ENCODE measurements at places on chromosomes 3 and 15. TPM values are rescaled to one million over a fixed set of nuclear protein-coding genes. Genes with fewer than 3 reads are reported as not detected.

Gene DNAH12
- 0.21 TPM for total RNA-seq

Gene GRM7
- total RNA-seq = not detected

Gene MESP2
- total RNA-seq = 0.72 TPM

Gene CA12
- 0.49 TPM for total RNA-seq

Gene CD86
- total RNA-seq = 12.9 TPM

DNA sequence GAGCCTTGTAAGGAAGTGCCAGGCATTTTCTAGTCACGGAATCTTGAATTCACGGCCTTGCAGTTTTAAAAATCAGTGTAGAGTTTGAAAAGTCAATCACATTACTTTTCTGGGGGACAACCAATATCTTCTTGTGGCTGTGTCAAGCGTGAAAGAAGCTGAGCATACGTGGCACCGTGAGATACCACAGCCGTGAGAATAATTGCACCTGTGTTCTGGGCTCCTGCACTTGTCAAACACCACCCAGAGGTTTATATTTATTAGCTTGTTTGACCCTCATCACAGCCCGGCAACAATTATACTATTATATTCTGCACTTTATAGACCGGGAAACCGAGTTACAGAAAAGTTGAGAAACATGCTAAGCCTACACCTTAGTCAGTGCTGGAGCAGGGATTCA lies 45.2 kb downstream of the ARRDC4 start:
- H3K27ac ChIP-seq = no peak overlapping the region
- no peak for DNase-seq
- no peaks in the 10 kb centered on the region for H3K36me3 ChIP-seq
- no peaks in the 10 kb centered on the region for H3K4me1 ChIP-seq

DNA sequence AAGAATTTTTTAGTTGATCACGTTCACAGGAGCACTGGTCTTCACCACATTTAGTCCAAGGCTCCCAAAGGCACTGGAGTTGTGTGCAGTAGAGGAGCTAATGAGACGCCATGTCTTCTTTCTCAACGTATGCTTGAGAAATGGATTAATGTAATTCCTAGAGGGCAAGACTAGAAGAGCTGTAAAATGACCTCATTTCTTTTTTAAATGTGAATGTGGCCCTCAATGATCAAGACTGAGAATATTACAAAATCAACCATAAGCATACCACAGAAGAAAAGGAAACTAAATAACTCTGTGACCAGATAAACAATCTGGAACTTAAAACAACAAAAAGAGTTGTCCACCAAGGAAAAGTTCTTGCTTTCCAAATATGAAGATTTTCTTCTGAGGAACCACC lies 112.1 kb upstream of the THBS1 start:
- no peaks in the 10 kb centered on the region for H3K4me1 ChIP-seq
- no peak overlapping the region for H3K4me3 ChIP-seq
- peak overlapping the region; percentile 48 for H3K27ac ChIP-seq
- no peak for DNase-seq
